ENCODE measurements at places on chromosomes 6 and 20. TPM values are rescaled to one million over a fixed set of nuclear protein-coding genes. Genes with fewer than 3 reads are reported as not detected.

DNA sequence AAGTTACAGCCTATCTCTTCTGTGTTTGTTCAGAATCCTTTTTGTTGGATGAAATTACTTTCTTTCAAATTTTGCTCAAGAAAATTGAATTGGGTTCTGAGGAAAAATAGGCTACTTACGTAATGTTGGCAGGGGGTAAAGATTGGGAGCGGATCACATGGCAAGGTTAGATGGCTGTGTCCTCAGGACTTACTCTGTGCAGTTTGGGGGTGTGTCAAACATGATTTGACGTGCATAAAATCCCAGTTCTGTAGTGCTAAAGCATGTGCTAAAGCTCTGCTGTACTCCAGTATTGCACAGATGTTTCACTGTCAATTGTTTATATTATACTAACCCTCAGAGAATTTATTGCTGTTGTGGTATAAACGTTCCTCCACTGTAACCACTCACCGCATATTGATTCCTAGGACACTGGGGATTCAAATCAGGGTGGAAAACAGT, 2.6 kb downstream of the NT5E start:
- H3K27ac ChIP-seq = no peak overlapping the region
- peak; percentile 71 for DNase-seq
- H3K36me3 ChIP-seq = peaks cover 3% of the 10 kb centered on the region
- no peaks in the 10 kb centered on the region for H3K27me3 ChIP-seq

DNA sequence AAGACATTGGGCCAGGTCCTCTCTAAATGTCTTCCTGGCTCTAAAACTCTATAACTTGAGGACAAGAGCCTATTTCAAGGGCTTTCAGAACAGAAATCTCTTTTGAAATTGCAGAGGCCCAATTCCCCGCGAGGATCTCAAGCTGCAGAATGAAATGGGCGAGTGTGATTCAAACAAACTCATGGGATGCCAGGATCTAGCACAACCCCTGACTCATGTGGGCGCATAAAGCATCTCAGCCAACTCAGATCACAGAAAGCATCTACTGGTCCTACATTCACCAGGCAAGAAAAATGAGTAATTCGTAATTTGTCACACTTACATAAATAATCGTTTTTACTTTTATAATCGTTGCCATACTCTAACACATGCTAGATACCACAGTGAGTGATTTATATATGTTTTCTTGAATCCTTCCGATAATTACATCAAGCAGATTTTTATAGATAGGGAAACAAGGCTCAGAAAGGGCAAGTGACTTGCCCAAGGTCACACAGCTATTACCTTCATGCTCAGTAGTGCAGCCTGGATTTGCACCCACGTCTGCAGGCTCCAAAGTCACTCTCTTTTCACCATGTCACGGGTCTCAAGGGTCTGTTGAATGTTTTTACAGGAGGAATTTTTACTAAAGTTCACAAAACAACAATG, 26.2 kb downstream of the FOXF2 start:
- no peaks in the 10 kb centered on the region for H3K4me1 ChIP-seq
- H3K27ac ChIP-seq = no peak overlapping the region
- H3K36me3 ChIP-seq = no peaks in the 10 kb centered on the region
- H3K4me3 ChIP-seq = no peak overlapping the region
- DNase-seq = no peak

DNA sequence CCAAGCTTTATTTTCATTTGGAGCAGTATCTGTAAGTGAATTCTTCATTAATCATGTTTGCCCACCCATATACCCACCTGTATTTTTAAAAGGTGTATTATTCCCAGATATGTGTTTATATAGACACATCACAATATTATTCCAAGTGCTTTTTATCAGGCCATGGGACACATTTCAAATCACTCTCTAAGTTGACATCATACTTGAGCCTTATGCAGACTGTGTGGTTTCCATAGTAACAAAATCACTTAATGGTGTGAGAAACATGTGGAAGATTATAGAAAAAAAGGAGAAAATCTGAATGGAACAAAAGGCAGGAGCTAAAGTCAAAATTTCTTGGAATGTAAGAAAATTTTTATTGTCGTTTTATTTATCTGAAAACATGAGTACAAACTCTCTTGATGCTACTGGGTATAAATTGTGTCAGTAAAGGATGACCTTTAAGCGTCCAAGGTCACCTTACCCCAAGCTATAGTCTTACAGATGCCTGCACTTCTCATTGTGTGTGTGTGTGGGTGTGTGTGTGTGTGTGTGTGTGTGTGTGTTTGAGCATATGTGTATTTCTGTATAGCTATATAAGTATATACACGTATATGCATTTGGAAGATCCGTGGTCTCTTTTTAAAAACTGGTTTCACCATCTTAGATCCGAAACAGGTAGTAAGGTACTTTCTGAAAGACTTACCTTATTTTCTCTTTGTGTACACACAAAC, 79.8 kb upstream of the CCN6 start:
- H3K36me3 ChIP-seq = no peaks in the 10 kb centered on the region
- peaks cover 23% of the 10 kb centered on the region for H3K4me1 ChIP-seq
- H3K27me3 ChIP-seq = no peaks in the 10 kb centered on the region
- peak; percentile 82 for DNase-seq

Gene TSPO2
- not detected for total RNA-seq

Gene DPPA5
- not detected for total RNA-seq

DNA sequence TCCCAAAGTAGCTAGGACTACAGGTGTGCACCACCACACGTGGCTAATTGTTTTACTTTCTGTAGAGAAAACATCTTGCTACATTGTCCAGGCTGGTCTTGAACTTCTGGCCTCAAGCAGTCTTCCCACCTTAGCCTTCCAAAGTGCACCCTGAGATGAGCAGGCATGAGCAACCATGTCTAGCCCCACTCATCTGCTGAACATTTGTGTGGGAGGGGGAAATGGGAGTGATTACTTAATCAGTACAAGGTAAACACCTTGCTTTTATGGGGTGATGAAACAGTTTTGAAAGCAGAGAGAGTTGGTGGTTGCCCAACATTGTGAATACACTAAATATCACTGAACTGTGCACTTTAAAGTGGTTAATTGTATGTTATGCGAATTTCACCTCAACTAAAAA, 5.3 kb downstream of the APMAP start:
- H3K4me1 ChIP-seq = peaks cover 7% of the 10 kb centered on the region
- no peak for DNase-seq
- H3K36me3 ChIP-seq = no peaks in the 10 kb centered on the region

DNA sequence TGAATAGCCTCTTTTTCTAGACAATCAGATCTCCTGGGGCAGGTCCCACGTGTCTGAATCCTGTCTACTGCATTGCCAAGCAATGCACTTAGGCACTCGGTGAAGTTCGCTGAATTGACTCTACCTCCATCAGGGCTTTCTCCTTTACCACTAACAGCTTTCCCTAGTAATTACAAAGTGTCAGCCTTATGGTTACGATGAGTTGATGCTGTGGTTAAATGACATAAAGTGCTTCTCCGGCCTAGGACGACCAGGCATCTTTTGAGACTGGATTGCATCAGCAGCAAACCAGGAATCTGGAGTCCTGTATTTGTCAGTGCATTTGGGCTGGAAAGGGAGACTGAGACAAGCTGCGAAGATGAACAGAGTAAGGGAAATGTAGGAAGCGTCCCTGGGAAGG, 21.5 kb downstream of the NOX3 start:
- no peak for DNase-seq
- H3K36me3 ChIP-seq = no peaks in the 10 kb centered on the region
- H3K4me3 ChIP-seq = no peak overlapping the region
- peaks cover 4% of the 10 kb centered on the region for H3K4me1 ChIP-seq

- H3K36me3 ChIP-seq = no peaks in the 10 kb centered on the region
- no peaks in the 10 kb centered on the region for H3K4me1 ChIP-seq
- no peak overlapping the region for H3K4me3 ChIP-seq
- no peak for DNase-seq
Measured at GRCh38 chr6:168825226-168826077, 384.5 kb downstream of the SMOC2 start.

- H3K36me3 ChIP-seq = no peaks in the 10 kb centered on the region
- no peak overlapping the region for H3K27ac ChIP-seq
- no peak for DNase-seq
- no peak overlapping the region for H3K4me3 ChIP-seq
- no peaks in the 10 kb centered on the region for H3K4me1 ChIP-seq
Measured at GRCh38 chr6:103983011-103983410, 876.7 kb downstream of the HACE1 start.

All from astrocyte (in vitro differentiated cells and primary cell).